Right cardiac atrium (tissue), 5 donors: ENCODE measurements at places on chromosomes 13 and 19.
A peak's percentile ranks its signal among the peaks of the same experiment; 100 is the strongest.

- no peak for DNase-seq
Measured at GRCh38 chr19:18483119-18483890, 38.6 kb downstream of the ELL start.

DNA sequence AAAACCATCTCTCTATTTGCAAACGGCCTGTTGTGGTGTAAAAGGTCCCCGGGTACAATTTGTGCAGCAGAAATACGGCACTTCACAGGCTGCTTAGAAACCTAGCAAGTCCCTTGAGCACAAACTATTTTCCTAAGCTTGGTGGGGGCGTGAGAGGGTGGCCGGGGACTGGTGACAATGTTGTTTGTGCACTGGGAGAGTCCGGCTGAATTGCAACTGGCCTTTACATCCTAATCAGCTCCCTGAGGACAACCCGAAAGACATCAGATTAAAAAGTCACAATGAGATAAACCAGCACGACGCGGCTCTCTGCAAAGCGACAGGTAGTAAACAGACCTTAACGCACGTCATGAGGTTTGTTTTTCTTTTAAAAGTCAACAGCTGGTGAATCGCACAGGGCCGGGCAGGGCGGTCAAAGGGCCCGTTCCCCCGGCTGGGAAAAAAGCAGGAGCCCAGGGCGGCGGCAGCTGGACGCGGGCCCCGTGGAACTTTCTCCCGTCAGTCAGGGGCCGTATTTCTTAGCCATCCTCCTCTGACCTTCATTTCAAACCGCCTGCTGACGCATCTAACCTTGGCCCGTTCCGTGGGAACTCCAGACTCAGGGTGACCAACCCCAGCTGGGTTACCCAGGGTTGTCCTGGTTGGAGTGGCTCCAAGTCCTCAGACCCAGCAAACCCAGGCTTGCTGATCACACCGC, 112.3 kb downstream of the GADD45B start:
- peak; percentile 90 for DNase-seq

DNA sequence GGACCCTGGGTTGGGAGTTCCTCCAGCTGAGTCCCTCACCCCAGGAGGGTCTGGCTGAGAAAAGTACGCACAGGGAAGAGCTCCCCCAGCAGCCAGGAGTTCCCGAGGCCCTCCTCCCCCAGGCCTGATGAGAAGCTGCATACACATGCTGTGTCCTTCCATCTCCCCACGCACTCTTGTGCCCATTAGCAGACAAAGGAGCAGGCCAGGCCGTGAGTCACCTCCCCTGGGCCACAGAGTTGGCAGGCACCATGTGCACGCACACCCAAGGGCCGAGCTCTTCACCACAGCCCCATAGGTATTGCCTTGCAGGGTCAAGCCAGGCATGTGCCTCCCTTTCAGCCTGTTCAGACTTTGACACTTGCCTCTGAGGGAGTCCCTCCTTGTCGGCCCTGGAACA, 17.5 kb downstream of the MAU2 start:
- no peak for DNase-seq

DNA sequence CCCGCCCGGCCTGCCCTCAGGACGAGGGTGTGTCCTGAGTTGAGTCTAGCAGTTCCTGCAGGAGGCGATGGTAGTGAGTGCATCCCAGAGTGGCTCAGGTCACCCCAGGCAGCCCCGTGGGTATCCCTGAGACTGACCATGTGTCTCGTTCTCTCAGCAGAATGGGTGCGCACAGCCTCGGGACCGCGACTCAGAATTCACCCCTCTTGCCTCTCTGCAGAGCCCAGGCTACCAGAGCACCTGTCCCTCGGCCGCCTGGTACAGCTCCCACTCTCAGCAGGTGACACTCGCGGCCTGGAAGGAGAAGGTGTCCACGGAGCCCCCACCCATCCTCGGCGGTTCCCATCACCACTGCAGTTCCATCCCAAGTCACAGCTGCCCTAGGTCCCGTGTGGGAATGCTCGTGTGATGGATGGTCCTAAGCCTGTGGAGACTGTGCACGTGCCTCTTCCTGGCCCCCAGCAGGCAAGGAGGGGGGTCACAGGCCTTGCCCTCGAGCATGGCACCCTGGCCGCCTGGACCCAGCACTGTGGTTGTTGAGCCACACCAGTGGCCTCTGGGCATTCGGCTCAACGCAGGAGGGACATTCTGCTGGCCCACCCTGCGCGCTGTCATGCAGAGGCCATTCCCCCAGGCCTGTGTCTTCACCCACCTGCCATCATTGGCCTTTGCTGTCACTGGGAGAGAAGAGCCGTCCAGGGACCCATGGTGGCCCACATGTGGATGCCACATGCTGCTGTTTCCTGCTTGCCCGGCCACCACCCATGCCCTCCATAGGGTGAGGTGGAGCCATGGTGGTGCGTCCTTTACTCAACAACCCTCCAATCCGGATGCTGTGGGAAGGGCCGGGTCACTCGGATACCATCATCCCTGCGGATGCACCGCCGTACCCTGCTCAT, 87.1 kb upstream of the MCF2L start:
- DNase-seq = peak; percentile 18

- DNase-seq = peak; percentile 72
Measured at GRCh38 chr19:5960005-5961001, 17.6 kb downstream of the RANBP3 start.

DNA sequence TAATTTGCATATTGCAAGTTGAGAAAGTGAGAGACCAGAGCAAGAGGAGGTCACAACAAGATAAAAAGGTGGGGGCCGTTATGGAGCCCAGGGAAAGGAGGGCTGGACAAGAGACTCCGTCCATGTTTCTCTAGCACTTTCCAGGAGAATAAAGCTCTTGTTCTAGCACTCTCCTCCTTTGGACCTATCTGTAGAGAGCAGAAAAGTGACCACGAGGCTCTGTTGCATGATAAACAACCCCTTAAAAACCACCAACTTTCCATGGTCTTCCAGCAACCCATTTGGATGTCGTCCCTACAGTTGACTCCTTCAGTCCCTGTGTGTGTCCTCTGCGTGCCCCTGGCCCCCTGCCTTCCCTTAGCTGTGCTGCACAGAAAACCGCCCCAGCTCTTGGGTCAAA, 4.1 kb upstream of the ARL11 start:
- DNase-seq = no peak
